ENCODE measurements at places on chromosomes 1 and 21.

- no peak for DNase-seq
These were observed 130.9 kb upstream of the SAMSN1 start for GRCh38 chr21:14677013-14677412.

GRCh38 chr1:53680868-53681267 is 58.1 kb downstream of the GLIS1 start:
- no peak for DNase-seq

GRCh38 chr1:178300352-178300699 is 196.4 kb downstream of the CLEC20A start:
- DNase-seq = no peak

DNA sequence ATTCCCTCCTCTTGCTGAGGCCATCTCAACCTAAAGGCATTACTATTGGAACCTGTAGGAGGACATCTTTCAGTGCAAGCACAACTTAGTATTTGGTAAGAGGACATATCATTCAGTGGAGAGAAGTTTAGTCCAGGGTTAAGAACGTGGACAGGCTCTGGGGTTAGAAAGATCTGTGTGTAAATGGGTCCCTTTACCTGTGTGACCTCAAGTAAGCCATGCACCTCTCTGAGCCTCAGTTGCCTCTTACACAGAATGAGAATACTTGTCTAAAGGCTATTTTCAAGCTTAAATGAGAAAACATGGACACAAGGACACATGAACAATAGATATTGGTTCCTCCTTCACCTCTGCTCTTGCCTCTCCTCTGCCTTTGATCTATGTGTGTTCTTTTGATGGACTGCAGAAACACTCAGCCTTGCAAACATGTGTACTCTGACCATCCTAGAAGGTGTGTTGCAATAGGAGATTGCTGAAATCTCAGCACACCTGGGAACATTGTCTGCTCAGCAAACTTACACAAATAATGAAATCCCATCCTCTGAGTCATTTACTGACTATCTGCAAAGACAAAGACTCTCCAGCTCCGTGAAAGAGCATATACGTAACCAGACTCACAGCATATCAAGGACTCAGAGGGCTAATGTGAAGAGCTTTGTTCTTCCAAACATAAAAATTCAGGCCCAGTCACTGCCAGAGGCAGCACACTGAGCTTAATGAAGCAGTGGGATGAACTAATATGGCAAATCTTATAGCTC is 143.8 kb downstream of the DAB1 start:
- DNase-seq = no peak

DNA sequence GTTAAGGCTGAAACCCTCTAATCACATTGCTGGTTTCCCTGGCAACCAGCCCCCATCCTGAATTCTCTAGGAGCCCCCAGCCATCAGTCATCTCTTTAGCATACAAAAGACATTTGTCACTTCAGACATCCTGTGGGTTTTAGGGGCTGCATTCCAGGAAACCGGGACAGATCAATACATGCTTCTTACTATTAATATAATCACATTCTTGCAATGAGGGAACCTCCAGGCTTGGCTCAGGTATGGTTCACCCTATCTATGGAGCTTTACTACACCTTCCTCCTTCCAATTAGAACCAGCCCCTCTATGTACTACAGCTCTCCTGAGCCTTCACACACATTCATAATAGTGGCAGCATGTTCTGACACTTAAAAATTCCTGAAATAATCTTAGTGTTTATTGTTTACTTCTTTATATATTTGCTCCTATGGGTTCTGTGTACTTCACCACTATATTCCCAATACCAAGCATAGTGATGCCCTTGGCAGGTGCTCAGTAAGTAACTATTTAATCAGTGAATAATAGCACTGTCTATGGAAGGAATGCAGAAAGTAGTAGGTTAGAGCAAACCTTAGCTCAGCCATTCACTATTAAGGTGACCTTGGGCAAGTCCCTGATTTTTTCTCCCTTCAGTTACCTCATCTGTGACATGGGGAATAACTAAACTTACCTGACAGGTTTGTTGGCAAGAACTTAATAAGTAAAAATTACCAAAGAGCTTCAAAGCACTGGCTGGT is 59.6 kb downstream of the ZNF678 start:
- no peak for DNase-seq

GRCh38 chr21:28174006-28174405 is 818.7 kb downstream of the LTN1 start:
- DNase-seq = no peak

- no peak for DNase-seq
These were observed 57.2 kb downstream of the DPT start for GRCh38 chr1:168671782-168672181.

DNA sequence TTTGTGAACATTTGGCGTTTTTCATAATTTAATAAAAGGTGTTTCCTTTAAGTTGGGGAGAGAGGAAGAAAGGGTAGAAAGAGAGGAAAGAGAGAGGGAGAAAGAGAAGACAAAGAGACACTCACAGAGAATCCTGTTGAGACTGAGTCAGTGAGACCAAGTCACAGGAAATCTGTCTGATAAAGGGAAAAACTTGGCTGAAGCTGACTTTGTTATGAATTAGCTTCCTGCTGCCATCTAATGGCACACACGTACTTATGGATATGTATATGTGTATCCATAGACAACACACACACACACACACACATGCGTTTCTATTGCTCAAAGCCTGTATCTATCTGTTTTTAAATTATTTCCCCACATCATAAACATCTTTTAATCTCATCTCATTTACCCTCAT is 42.5 kb upstream of the DISC1 start:
- peak; percentile 45 for DNase-seq

- DNase-seq = no peak
These were observed 644.2 kb downstream of the PTPRU start for GRCh38 chr1:29880556-29880955.

DNA sequence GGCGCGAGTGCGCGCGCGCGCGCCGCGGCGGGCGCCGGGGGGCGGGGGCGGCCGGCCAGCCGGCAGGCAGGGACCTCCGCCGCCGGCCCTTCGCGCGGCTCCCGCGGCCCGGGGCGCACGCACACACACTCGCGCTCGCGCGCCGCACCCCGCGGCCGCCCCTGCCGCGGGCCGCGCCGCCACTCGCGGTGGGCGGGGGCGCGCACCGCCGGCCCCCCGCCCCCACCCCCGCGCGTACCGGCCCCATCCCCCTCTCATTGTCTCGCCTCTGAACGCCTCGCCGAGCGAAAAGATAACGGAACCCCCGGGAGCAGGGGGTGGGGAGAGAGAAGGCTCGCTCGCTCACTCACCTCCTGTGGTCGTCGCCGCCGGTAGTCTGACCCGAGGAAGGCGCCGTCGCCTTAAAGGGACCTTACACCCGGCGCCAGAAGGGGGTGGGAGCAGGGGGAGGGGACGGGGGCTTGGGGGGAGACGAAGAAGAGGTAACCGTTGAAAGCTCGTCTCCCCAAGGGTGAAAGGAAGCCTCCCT is 428 bp downstream of the POGZ start:
- peak; percentile 34 for DNase-seq

- no peak for DNase-seq
These were observed 5.1 kb upstream of the OLIG2 start for GRCh38 chr21:33020558-33021100.

- no peak for DNase-seq
These were observed 34.0 kb upstream of the CRNN start for GRCh38 chr1:152448095-152448494.

GRCh38 chr1:5342830-5343229 is 649.4 kb downstream of the NPHP4 start:
- no peak for DNase-seq

- no peak for DNase-seq
These were observed 12.1 kb downstream of the AZIN2 start for GRCh38 chr1:33093004-33093403.

- DNase-seq = no peak
These were observed 3.5 kb downstream of the NIPAL3 start for GRCh38 chr1:24418898-24419628.

- no peak for DNase-seq
These were observed 98.5 kb upstream of the ADGRL2 start for GRCh38 chr1:81702079-81702715.

DNA sequence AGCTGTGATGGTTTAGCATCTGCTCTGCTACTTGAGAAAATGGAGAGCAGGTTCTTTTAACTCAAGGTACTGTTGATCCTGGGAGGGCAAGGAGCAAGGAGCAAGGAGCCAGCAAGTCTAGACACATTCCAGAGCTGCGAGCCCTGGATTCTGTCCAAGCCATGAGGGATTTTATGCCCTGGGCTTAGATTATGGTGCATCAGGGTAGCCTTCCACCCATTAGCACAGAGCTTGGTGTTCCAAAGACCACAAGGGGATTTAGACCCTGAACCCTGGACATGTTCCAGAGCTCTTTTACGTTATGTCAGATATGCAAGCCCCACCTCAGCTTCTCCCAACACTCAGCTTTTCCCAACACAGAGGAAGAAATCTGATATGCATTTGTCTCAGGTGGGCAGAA is 2.0 kb upstream of the OR14I1 start:
- no peak for DNase-seq

DNA sequence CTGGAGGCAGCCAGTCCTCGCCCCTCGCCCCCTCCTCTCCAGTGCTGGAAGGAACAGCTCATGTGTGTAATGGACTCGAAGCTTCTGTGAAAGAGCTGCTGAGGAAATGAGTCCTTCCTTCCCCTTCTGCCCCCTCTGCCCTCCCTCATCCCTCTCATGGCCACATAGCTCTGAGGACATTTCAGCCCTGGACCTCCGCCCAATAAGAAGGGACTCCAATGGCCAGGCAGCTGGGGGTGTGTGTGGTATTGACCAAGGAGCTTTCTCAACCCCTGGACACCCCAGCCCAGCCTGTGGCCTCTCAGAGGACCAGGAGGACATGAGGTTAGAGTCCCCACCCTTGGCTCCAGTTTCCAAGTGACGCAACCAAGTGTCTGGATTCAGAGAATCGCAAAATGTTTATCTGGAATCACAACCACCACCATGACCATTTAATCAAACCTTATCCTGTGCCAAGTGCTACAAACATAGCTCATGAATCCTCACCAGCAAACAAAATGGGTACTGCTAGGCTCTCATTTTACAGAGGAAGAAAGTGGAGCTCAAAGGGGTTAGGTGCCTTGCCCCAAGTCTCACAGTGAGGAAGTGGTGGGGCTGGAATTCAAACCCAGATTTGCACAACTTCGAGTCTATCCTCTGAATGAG is 47.8 kb upstream of the ECE1 start:
- DNase-seq = no peak

GRCh38 chr1:105419030-105419429 is 1637.4 kb upstream of the PRMT6 start:
- no peak for DNase-seq

DNA sequence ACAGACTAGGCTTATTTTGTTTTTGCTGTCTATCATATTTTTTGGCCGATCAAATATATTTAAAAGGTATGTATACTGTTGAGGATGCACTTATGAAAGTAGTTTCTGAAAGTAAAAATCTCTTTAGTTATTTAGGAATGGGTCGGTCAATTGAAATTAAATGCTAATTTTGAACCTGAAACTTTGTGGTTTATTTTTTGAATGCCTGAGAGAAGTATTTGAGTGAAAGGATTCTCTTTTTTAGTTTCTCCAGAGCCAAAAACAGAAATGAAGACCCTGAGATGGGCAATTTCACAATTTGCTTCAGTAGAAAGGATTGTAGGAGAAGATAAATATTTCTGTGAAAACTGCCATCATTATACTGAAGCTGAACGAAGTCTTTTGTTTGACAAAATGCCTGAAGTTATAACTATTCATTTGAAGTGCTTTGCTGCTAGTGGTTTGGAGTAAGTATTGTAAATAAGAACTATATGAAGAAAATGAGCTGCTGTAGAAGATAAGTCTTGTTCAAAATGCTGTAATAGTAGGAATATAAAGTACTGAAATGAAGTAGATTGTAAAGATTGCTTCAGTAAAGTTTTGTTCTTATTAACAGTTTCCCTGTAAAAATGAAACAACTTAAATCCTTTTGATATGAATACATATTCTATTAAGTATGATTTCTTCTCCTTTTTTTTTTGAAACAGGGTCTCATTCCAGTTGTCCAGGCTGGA is 11.5 kb downstream of the USP1 start:
- no peak for DNase-seq

DNA sequence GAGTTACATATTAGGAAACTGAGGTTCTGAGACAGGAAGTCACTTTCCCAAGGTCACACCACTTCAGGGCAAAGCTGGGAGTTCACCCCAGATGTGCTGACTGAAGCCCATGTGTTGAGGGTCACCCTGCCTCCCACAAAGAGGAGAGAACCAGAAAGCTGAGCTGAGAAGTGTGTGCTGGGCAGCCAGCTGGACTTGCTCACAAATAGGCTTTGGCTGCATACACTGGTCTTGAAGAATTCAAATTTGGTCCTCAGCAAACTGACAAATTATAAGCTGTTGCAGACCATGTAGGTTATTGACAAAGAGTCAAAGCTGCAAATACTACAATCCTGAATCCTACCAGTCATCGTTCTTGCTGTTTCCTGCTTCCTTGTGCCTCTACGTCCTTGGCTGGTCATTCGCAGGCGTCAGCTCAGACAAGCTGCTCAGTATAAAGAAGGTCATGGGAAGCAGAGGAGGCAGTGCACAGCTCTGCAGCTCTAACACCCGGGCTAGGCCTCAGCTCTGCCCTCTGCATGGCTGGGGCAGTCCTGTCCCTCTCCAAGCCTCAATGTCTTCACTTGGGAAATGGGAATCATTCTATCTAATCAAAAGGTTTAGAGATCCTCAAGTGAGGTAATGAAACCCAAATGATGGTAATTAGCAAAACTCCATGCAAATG is 40.0 kb downstream of the CDCP2 start:
- DNase-seq = no peak

GRCh38 chr1:202860744-202861419 is 28.1 kb downstream of the RABIF start:
- DNase-seq = no peak

- no peak for DNase-seq
These were observed 179.3 kb upstream of the ZNF644 start for GRCh38 chr1:91201176-91201575.

DNA sequence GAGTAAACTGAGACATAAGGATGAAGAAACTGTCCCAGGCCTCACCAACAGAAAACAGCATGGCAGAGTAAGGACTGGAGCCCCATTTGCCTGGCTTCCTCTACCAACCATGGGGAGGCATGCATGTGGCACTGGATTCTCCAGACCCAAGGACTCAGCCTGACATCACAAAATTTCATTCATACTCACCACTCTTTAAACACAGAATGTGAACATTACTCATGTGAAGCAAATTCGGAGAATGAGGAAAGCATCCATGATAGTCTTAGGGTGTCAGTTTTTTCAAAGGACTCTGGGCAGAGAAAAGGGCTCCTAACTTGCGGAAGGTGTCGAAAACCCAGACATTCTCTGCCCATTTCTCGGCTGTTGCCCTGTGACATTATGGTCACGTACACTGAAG is 83.9 kb downstream of the PCNX2 start:
- no peak for DNase-seq

GRCh38 chr1:231359113-231359512 is 21.0 kb downstream of the SPRTN start:
- peak; percentile 62 for DNase-seq

GRCh38 chr1:50328552-50328951 is 94.7 kb downstream of the DMRTA2 start:
- DNase-seq = no peak

GRCh38 chr1:225437710-225438437 is 10.0 kb upstream of the LBR start:
- no peak for DNase-seq

- DNase-seq = no peak
These were observed 67.6 kb downstream of the GIPC2 start for GRCh38 chr1:78113156-78113916.
